ENCODE measurements at places on chromosomes 3 and 15. TPM values are rescaled to one million over a fixed set of nuclear protein-coding genes. Genes with fewer than 3 reads are reported as not detected.

NEK10 gene
- total RNA-seq, result 1.9 TPM

DNA sequence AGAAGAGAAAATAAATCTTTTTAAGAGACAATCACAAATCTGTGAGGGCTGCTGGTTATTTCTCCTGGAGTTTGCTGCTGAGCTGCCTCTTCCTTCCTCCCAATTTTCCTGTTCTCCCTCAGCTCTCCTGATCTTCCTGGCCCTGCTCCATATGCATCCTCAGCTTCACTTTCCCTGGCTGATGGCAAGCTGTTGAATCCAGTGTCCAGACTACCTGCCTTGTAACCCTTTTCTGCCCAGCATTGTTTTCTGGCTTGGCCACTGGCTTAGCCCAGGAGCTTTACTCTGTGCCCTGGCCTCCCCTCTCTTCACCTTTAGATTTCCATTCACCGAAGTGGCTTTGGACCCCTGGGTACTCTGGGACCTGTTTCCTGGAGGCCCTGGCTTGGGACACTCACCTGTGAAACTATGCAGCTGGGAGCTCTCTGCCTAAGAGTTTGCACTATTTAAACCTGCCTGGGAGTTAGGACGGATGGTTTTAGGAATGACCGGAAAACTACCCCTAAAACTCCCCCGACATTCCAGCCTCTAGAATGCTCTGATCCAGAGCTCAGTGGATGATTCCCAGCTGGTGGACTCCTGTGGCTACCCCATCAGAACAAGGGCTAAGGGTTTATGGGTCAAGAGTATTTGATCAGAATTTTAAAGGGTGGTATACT, 90.0 kb downstream of the RBPMS2 start:
- DNase-seq, result no peak

HOMER2 gene
- total RNA-seq, result 1.3 TPM

GRCh38 chr3:192223815-192224214, 503.5 kb downstream of the FGF12 start:
- no peak for DNase-seq

DNA sequence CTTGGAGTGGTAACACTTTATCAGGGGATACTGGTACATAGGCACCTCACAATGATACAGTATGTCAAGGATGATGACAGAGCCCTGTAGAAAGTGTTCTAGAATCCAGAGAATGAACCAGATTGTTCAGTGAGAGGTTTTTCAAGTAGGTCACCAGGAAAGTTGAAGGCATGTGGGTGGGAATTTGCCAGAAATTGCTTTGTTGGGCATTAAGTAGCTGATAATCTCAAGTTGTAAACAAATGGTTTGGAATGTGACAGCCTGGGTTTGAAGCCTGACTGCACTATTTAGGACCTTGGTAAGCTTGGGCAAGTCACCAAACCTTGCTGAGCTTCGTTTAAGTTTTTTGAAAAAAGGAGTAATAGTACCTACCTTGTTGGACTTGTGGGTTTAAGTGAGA, 12.5 kb downstream of the SLC35G2 start:
- DNase-seq, result peak; percentile 7

MNS1 gene
- total RNA-seq, result 0.43 TPM

DNA sequence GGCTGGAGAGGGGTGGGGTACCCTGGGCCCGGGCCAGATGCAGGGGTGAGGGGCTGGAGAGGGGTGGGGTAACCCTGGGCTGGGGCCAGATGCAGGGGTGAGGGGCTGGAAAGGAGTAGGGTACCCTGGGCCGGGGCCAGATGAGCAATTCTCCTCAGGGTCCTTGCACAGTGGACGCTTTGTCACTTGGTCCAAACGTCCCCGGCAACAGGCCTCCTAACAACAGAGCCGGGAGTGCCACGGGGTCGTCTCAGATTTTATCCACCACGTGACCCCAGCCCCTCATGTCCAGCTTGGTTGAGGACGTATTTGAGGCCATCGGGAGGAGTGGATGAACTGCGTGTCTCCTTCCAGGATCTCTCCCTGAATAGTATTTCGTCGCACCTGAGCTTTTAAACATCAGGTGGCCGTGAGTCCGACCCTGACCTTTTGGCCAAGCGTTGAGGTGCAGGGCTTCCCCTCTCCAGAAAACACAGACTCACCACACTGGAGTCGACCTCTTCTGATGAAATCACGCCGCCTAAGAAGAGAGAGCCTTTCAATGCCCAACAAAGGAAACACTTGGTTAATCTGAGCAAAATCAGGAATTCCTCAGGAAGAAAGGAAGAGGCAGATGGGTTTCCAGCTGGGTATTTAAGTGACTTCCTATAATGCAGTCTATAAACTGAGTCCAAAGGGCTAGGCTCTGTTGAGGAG, 12.8 kb upstream of the LRRC15 start:
- DNase-seq, result no peak

MITF gene
- 13.5 TPM for total RNA-seq

DNA sequence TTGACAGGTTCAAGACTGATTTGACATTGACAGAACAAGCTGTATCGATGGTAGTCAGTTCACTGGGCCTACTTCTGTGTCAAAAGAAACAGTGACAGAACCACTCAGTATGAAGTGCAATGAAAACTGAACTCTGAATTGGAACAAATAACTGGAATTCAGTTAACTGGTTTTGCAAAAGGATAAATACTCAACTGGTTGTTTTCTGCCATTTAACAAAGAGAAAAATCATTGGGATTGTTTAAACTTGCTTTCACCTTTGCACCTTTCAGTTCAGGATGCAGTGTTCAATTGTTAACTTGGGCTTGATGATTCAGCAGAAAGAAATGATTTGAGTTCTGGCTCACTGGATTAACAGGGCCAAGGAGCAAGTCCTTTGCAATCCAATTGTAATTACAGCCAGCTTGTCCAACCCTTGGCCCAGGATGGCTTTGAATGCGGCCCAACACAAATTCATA, 4.9 kb downstream of the BTD start:
- no peak for DNase-seq

Data from fibroblast of villous mesenchyme (primary cell).